Osteocyte (in vitro differentiated cells): ENCODE measurements at places on chromosomes 11 and 22. TPM values are rescaled to one million over a fixed set of nuclear protein-coding genes. Genes with fewer than 3 reads are reported as not detected.
A peak's percentile ranks its signal among the peaks of the same experiment; 100 is the strongest.

GRCh38 chr11:23551706-23552105, 691.4 kb upstream of the CCDC179 start:
- no peak for DNase-seq

DNA sequence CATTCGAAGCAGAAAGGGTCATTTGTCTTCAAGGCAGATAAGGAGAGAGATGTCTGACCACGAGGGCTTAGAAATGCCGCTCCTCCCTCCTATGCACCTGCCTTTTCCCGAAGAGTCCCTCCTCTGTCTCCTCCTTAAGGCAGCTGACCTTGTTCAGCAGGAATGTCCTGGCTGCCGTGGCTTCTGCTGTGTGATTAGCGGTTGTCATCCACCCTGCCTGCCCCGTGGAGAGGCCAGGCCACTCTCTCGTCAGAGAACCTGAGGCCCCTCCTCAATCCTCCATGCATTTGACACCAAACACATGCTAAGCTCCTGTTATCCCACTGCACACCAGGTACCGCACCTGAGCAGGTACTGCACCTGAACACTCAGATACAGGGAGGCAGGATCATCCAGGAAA, 834.6 kb downstream of the TBC1D22A start:
- DNase-seq, result peak; percentile 73

DNA sequence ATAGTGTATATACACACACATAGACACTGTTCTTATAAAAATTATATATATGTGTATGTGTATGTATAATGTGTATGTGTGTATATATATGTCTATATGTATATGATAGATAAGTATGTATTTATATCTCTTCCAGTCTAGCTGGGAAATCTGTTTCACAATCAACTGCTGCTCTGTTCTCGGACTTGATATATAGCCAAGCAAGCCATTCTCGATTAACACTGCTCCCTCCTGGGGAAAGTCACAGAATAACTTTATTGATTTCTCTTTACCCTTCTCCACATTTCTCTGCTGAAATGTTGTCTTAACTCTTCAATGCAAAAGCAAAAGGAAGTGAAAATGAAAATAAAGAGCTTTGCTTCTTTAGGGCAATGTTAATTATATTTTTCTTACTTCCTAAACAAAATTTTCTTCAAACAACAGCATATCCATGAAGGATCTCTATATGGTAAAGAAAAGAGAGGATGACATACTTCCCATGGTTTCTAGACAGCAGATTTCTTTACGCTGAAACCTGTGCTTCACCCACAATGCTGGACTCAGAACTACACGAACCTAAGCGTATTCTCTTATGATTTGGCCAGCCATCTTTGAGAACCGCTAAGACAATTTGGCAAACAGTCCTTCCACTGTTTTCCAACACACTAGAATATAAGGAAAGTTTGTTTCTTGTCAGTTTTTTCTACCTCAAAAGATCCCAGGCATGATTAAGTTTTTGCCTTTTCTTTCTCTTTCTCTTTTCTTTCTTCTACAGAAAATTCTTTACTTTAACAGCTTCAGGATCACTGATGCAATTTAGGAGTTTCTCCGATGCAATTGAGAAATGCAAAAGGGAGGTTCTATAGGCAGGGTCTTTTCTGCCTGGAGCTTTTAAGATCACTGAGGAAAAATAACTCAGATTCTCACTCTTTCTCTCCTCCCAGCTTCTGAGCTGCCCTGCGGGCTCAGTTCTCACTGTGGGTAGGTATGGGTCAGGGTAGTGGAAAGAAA, 1.9 kb downstream of the BLID start:
- DNase-seq, result no peak

- no peak for DNase-seq
These were observed 98.6 kb downstream of the SEZ6L start for GRCh38 chr22:26267856-26268255.

GRCh38 chr11:60367009-60367408, 11.3 kb upstream of the MS4A7 start:
- DNase-seq, result no peak

DNA sequence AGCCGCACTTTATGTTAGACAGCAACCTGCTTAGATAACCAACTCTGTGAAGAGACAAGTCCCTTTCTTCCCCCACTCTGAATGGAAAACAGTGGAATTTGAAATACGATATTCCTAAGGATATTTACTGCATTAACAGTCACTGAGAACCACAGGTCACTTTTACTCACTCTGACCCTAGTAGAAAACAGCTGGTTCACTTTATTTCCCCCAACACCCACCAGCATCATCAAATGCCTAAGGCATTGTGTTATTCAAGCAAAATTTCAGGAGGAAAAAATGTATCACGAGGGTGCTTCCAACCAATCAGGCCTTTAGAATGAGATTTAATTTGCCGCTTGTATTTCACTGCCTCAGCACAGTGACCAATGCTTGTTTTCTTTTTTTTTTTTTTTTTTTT, 1134.1 kb upstream of the CCDC90B start:
- DNase-seq, result no peak

GRCh38 chr22:17997456-17997855, 26.9 kb downstream of the MICAL3 start:
- DNase-seq, result no peak

DNA sequence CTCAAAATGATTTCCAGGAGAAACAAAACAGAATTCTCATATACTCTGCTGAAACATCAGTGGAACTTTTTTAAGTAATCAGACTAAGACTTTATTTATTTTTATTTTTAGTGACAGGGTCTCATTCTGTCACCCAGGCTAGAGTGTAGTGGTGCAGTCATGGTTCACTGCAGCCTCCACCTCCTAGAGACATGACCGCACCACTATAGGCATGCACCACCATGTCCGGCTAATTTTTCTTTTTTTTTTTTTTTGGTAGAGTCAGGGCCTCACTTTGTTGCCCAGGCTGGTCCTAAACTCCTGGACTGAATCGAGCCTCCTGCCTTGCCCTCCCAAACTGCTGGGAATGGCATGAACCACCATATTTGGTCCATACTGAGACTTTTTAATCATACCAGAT, 42.9 kb downstream of the PRDM10 start:
- no peak for DNase-seq

DNA sequence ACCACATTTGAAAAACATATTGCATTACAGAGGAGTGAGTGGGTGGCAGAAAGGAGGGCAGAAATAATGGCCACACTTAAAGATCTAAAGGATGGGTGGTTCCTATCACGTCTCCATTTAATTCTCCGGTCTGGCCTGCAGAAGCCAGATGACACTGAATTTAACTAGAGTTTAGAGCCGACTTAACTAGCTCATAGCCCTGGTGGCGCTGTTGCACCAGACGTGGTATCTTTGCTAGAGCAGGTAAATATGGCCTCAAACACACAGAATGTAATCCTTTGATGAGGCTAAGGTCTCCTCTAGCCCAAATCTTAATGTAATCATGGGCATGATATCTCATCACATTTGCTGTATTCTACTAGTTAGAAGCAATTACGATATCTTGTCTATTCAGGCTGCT, 51.5 kb upstream of the GAL start:
- DNase-seq, result peak; percentile 82

The GLYATL1B gene
- total RNA-seq, result not detected in 2 replicates
